ENCODE measurements at places on chromosomes 12 and 14.

GRCh38 chr14:20866963-20867362 is 24.2 kb upstream of the RNASE3 start:
- H3K4me1 ChIP-seq = no peaks in the 10 kb centered on the region
- H3K4me3 ChIP-seq = no peak overlapping the region
- H3K27ac ChIP-seq = no peak overlapping the region
- H3K27me3 ChIP-seq = no peaks in the 10 kb centered on the region
- no peak for DNase-seq

GRCh38 chr12:22231836-22232235 is 102.7 kb downstream of the ST8SIA1 start:
- H3K4me1 ChIP-seq = no peaks in the 10 kb centered on the region
- no peak overlapping the region for H3K27ac ChIP-seq
- no peak for DNase-seq
- H3K36me3 ChIP-seq = no peaks in the 10 kb centered on the region
- H3K27me3 ChIP-seq = no peaks in the 10 kb centered on the region

DNA sequence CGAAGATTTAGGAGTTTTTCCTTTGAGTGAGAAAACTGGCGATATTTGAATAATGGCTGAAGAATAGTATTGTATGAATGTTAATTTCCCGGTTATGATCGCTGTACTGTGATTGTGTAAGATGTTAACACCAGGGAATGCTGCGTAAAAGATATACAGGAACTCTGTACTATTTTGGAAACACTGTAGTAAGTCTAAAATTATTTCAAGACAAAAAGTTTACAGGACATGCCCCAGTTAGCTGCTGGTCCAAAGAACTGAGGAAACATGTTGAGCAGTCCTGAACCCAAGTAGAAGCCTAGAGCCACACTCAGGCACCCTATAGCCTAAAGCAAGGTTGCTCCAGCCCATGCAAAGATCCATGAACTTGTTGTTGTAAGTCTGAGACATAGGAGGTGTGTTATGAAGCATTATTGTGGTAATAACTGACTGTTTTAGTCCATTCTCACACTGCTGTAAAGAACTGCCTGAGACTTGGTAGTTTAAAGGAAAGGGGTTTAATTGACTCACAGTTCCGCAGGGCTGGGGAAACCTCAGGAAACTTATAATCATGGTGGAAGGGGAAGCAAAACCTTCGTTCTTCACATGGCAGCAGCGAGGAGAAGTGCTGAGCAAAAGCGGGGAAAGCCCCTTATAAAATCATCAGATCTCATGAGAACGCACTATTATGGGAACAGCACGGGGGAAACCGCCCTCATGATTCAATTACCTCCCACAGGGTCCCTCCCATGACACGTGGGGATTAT is 99.8 kb upstream of the RESF1 start:
- no peaks in the 10 kb centered on the region for H3K4me1 ChIP-seq
- DNase-seq = no peak
- no peak overlapping the region for H3K4me3 ChIP-seq
- H3K27me3 ChIP-seq = no peaks in the 10 kb centered on the region
- H3K36me3 ChIP-seq = no peaks in the 10 kb centered on the region
- no peak overlapping the region for H3K27ac ChIP-seq

- H3K4me3 ChIP-seq = no peak overlapping the region
- H3K27ac ChIP-seq = no peak overlapping the region
- no peak for DNase-seq
- H3K4me1 ChIP-seq = no peaks in the 10 kb centered on the region
- no peaks in the 10 kb centered on the region for H3K36me3 ChIP-seq
These were observed 65.9 kb downstream of the RFX4 start for GRCh38 chr12:106648736-106649135.

GRCh38 chr14:68520637-68521556 is 272.0 kb downstream of the ZFP36L1 start:
- no peak for DNase-seq
- no peaks in the 10 kb centered on the region for H3K36me3 ChIP-seq
- H3K4me3 ChIP-seq = no peak overlapping the region
- peak overlapping the region; percentile 89 for H3K27ac ChIP-seq

DNA sequence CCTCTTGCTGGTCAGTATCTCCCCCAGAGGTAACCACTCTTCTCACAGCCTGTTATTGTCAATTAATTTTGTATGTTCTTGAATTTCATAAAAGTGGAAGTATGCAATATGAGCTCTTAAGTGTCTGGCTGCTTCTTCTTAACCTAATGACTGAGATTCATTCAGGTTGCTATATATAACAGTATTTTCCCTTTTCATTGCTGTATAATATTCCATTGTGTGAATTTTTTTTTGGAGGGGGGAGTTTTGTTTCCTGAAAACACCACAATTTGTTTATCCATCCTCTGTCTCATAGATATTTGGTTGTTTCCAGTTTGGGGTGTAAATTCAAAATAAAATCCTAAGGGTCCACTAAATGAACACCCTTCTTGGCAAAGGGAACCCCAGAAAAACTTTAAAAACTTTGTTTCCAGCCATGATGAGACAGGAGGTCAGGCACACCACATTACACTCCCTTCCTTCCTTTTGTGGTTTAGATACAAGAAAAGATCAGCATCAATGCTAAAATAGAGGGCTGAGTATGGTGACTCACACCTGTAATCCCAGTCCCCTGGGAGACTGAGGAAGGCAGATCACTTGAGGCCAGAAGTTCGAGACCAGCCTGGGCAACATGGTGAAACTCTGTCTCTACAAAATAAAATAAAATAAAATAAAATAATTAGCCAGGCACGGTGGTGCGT is 4.1 kb upstream of the DAO start:
- DNase-seq = no peak
- no peak overlapping the region for H3K27ac ChIP-seq
- H3K27me3 ChIP-seq = no peaks in the 10 kb centered on the region

DNA sequence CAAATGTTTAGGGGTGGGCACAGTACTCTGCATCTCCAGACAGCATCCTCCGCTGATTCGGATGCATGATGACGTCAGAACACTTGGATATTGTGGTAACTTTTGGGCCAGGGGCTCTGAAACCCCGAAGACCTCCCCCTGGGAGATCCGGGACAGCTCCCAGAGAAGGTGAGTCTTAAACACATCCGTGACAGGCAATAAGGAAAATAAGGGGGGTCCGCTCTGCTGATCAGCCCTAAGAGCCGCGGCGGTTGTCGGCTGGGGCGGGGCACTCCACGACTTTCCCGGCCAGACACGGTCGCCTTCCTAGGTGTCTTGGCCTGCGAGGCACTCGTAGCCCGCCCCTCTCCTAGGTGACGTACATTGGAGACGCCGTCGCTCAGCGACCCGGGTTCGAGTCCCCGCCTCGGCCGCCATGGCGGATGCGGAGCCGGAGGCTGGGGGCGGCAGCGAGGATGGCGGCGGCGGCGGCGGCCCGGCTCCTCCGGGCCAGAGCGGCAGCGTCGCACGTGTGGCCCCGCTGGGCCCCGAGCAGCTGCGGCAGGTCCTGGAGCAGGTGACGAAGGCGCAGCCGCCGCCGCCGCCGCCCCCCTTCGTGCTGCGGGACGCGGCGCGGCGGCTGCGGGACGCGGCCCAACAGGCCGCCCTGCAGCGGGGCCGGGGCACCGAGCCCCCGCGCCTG is at the start of gene ZNF839:
Gene ZNF839 (plus strand): TSS at position 396 of the 682 bp plus-strand sequence. CDS start 20 bp downstream, at position 416.
- H3K4me1 ChIP-seq = no peaks in the 10 kb centered on the region
- peak; percentile 92 for DNase-seq
- no peaks in the 10 kb centered on the region for H3K36me3 ChIP-seq
- H3K4me3 ChIP-seq = peak within 1 kb of the TSS; percentile 55
- H3K27ac ChIP-seq = peak within 1 kb of the TSS; percentile 96

DNA sequence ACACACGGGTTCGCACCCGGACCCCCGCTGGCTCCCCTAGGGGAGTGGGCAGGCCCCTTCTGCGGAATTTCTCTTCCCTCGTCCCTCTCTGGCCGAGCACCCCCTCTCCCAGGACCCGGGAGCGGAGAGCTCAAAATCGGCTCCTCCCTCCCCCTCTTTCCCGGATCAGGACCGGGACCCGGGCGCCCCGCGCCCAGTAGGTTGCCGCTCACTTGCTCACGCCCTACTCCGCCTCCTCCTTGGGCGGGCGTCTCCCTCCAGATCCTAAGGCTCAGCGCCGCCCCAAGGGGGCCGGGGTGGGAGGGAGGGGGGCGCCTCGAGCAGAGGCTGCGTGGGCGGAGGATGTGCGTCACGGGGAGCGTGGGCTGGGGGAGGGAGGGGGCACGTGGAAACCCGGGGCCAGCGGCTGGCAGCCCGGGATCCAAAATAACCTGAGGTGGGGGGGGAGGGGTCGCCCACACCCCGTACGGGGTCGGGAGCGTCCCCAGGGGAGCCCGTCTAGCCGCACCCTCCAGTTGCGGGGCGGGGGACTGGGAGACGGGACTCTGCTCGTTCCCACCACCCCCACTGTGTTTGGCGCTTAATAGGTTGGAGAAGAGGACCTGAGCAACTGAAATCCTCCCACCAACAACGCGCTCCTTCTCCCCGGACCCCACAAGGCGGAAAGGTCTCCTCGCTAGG is 1.8 kb upstream of the NAB2 start:
- peak; percentile 96 for DNase-seq
- H3K36me3 ChIP-seq = no peaks in the 10 kb centered on the region
- peaks cover 23% of the 10 kb centered on the region for H3K4me1 ChIP-seq
- peak overlapping the region; percentile 69 for H3K4me3 ChIP-seq

DNA sequence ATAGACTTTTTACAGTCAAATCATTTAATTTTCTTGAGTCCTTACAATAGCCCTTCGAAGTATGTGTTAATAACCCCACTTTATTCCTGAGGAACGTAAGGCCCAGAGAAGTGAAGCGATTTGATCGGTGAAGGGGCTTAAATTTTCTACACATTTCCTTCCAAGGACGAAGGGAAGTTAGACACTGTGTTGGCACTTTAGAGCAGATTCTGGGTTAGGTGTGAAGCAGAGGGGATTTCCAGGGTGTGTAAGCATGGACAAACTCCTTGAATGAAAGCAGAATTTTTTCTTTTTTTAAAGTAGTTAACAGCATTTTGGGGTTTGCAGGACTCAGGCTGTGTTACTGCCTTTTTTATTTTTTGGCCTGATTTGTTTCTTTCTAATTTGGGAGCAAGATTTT is 38.9 kb downstream of the PRORP start:
- no peaks in the 10 kb centered on the region for H3K4me1 ChIP-seq
- no peak for DNase-seq
- no peaks in the 10 kb centered on the region for H3K36me3 ChIP-seq
- H3K27ac ChIP-seq = no peak overlapping the region
- H3K27me3 ChIP-seq = no peaks in the 10 kb centered on the region

- no peak for DNase-seq
- no peak overlapping the region for H3K4me3 ChIP-seq
- H3K27ac ChIP-seq = no peak overlapping the region
- H3K4me1 ChIP-seq = no peaks in the 10 kb centered on the region
These were observed 127.4 kb downstream of the KTN1 start for GRCh38 chr14:55707365-55707804.

DNA sequence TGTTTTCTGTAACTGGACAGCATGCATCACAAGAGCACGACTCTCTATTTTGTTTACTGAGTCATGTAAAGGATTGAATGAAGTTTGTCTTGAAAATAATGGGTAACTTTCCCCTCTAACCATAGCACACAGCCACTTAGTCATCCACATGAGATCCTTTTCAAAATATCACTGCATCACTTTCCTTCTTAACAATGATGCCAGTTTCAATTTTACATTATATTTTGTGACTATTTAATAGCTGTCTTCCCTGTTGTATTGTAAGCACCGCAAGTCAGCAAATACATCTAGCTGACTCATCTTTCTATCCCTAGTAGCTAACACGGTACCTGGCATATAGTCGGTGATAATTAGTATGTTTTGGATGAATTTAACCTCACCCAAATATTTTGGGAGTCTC is 83.3 kb upstream of the PPM1H start:
- no peak overlapping the region for H3K4me3 ChIP-seq
- no peak overlapping the region for H3K27ac ChIP-seq
- no peaks in the 10 kb centered on the region for H3K27me3 ChIP-seq
- no peaks in the 10 kb centered on the region for H3K4me1 ChIP-seq
- no peaks in the 10 kb centered on the region for H3K36me3 ChIP-seq

- H3K4me3 ChIP-seq = no peak overlapping the region
- no peak overlapping the region for H3K27ac ChIP-seq
- H3K27me3 ChIP-seq = no peaks in the 10 kb centered on the region
- DNase-seq = no peak
- no peaks in the 10 kb centered on the region for H3K36me3 ChIP-seq
- no peaks in the 10 kb centered on the region for H3K4me1 ChIP-seq
These were observed 30.4 kb upstream of the PPP2R5E start for GRCh38 chr14:63573581-63573980.

DNA sequence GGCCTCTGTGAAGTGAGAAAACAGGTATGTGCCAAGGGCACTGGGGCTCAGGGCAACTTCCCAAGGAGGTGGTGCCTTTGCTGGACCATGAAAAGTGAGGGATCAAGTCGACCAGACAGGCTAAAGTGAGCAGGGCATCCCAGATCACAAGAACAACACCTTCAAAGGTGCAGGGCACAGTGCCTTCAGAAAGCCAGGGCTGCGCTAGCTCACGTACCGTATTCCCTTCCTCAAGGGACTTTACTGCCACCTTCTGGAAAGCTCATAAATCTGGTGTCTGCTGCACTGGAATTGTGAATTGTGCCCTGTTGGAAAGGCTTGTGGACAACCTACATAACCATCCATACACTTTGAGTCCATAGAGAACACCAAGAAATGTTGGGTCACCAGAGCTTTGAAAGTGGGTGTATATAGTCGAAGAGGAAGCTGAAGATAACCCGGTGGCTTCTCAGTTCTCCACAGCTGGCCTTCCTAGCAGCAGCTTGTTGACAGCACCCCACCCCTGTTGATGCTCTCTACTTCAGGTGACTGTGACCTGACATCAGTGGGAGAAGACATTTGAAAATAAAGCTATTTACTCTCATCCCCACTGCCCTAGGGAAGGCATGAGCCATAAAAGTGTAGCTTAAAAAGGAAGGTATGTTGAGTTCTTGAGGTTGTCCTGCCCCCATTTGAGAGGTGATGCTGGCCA is 24.5 kb downstream of the FIGNL2 start:
- no peaks in the 10 kb centered on the region for H3K36me3 ChIP-seq
- H3K4me3 ChIP-seq = no peak overlapping the region
- no peak overlapping the region for H3K27ac ChIP-seq
- no peaks in the 10 kb centered on the region for H3K27me3 ChIP-seq
- no peaks in the 10 kb centered on the region for H3K4me1 ChIP-seq

DNA sequence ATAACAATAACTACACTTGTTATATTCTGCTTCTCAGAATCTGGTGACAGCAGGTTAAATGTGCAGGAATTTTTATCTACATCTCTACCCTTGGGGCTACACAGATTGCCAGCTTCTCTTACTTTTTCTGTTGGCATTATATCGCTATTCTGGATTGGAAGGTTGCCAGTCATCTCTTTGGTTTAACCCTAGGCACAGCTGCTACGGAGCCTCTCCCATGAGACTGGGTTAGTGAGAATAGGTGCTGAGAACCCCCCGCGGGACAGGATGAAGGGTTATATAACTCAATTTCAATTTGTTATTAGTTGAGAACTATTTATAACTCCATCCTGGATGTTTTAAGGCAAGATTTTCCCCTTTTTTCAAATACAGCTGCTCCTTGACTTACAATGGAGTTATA is 73.1 kb downstream of the ACADS start:
- DNase-seq = no peak
- H3K36me3 ChIP-seq = no peaks in the 10 kb centered on the region
- no peak overlapping the region for H3K27ac ChIP-seq
- H3K27me3 ChIP-seq = no peaks in the 10 kb centered on the region
- no peaks in the 10 kb centered on the region for H3K4me1 ChIP-seq

Data from uterus (tissue), 4 donors.